Stimulated activated CD8-positive, alpha-beta memory T cell treated with anti-CD3 and anti-CD28 coated beads, Interleukin-4, amount 100 ng/mL, for 4 hours (primary cell): ENCODE measurements at places on chromosomes 1 and 21.

- DNase-seq, result no peak
Observed at GRCh38 chr21:46428987-46429710, 29.5 kb upstream of the DIP2A start.

GRCh38 chr21:44890338-44890931, 16.9 kb upstream of the PTTG1IP start:
- DNase-seq, result no peak

GRCh38 chr1:228464487-228464983, 22.6 kb upstream of the RNF187 start:
- DNase-seq, result peak; percentile 67

GRCh38 chr1:201216395-201217085, 25.9 kb downstream of the IGFN1 start:
- no peak for DNase-seq

DNA sequence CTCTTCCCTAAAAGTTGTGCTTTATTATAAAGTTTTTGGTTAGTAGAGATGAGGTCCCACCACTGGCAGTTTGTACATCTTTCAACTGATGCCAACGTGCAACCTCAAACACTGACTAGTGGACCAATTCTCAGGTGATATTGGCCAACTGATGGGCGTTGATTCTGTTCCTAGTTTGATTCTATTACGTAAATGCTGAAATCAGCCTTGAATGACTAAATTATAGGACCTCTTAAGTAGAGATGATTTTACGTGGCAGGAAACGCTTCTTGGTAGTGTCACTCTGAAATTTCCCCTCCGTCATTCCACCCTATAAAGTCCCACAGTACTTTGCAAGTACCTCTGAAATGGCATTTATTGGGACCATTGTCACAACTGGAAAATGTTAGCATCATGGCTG, 8.8 kb upstream of the FNDC7 start:
- DNase-seq, result no peak

DNA sequence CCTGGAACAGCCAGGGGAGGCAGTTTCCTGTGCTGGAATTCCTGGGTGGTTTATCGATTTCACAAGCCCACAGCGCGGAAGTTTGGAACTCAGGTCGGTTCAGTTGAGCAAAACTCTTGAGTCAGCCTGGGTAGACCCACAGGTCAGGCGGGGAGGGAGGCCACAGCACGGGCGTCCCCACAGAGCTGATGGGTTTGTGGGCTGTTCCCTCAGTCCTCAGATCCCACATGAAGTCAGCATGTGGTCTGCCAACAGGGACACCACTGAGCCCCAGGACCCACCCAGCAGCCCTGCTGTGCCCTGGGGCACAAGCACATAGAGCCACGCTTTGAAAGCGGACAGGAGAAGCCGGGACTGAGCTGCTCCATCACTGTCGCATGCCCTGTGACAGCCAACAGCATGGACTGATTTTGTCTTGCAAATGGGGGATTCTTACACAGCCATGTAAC, 17.4 kb downstream of the BMP8A start:
- no peak for DNase-seq

DNA sequence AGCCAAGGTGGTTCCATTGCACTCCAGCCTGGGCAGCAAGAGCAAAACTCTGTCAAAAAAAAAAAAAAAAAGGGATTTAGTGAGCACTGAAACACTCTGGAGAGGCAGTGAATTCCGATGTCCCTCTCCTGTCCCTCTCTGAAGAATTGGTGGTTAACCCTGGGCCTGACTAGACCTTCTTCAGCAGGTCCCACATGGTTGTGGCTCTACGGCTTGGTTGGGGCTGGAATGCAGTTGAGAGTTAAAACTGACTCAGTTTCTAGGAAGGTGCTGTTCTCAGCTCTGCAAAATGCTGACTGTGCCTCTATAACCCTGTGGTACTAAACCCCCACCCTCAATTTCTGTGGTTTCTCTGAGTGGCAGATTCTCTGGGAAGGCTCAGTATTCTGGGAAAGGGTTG, 173.3 kb downstream of the SEC16B start:
- DNase-seq, result no peak

GRCh38 chr21:21200103-21200938, 202.1 kb downstream of the NCAM2 start:
- no peak for DNase-seq

GRCh38 chr1:171877701-171878100, 36.4 kb downstream of the DNM3 start:
- no peak for DNase-seq

DNA sequence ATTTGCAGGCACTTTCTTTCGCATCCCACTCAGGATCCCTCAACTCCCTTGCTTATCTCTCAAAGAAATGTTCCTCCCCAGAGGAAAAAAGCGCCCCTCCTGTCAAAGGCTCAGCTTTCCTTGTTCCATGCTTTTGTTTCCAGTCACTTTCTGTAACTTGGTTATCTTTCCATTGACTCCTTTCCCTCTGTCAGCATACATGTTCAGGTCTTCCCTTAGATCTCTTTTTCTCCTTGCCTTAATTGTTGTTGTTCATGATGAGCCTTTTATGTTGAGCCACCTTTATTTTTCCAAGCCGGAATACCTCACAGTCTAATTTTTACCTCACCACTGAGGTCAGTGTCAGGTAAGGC, 46.5 kb upstream of the PODN start:
- no peak for DNase-seq

DNA sequence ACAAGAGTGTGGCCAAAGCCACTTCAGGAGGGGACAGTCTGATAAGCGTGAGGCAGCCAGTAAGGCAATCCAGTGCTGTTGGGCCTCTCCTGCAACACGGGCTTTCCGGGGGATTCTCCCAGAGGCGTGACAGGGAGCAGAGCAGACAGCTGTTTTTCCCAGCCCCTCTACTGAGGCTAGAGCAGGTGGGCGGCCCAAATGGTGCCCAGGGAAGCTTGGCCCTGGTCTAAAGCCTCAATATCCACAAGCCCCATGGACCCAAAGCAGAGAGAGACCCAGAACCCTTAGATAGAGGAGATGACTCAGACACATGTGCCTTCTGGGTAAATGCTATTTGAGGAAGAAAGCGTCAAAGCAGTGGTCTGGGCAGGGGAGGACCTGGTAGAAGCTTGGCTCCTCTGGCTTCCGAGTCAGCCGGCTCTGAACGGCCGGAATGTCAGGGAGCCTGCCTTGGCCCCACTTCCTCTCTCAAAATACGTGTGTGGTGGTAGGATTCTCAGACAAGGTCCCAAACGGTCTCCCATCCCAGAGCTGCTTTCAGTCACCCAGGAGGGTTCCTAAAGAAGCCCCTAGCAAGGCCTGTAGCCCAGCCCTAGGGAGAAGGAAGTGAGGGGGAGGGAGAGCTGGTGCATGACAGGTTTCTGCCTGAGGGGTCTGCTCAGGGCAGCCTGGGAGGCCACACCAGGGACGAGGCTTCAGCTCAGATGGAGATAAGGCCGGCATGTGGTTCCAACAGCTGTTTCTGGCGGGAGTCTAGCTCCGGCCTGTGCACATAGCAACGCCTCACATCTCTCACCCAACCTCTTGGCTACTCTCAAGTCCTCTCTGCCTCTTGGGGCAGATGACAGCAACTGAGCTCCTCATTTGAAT, 28.8 kb downstream of the PIK3C2B start:
- DNase-seq, result no peak

DNA sequence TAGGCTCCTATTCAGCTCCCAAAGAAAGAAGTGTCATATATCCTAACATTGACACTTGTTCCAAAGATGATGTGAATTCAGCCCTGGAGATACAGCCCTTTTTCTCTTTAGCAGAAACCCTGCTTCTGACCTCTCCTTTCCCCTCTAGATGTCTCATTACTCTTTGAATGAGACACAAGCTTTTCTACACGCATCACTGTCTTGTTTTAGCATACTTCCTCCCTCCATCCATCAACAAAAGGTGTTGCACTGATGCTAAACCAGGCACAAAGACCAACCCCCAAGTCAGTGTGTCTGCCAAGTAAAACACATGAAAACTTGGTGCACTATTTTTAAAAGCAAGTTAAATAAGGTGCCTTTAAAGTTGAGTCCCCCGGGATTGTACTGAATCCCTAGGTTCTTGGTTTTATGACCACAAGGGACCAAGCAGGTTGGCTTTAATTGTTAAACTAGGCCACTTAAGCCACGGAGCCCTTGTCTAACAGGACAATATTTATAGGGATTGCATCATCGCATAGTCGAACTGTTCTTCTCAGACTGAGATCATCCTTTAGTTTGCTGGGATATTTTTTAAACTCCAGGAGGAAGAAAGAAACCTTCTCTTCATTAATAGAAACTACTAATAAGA, 101.0 kb upstream of the GUCA2B start:
- DNase-seq, result no peak

GRCh38 chr1:226686440-226687425, 52.3 kb downstream of the ITPKB start:
- no peak for DNase-seq

- DNase-seq, result no peak
Observed at GRCh38 chr1:31010086-31010989, 55.2 kb downstream of the PUM1 start.

DNA sequence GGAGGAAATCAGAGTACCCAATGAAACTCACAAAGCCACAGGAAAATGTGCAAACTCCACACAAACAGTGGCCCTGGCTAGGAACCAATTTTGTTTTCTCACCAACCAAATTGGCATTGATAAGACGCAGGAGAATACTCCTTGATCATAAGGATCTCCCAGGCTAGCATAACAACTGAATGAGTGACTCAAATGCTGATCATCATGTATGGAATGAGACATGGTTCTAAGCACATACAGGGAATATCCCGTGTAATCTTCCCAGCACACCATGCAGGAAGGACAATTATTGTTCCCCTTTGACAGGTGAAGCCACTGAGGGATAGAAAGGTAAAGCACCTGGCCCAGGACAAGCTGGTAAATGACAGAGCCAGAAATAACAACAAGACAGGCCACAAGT, 180.0 kb upstream of the DUSP10 start:
- no peak for DNase-seq

DNA sequence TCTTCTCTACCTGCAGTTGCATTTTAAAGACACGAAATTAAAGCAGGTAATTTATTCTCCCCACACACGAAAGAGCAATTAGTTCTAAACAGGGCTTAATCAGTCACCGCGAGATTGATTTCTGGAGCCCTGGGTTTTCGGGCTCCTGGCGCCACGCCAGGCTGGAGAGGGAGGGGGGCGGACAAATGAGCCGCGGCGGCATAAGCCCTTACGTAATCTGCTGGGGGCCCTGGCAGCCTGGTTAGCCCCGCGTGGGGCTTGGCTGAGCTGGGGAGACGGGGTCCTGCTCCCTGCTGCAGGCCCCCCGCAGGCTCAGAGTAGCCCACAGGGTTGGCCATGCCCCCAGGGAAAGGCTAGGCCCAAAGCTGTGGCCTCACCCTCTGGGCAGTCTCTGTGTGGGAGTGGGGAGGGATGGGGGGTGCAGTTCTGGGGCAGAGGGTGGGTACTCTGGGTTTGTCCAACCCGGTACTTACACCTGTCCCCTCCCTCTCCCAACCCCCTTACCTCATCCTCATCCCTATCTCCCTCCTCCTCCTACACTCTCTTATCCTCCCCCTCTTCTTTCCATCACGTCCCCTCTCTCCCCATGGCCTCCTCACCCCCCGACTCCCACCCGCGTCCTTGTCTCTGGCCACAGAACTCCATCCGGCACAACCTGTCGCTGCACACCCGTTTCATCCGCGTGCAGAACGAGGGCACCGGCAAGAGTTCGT, 19.9 kb downstream of the FOXO6 start:
- no peak for DNase-seq

GRCh38 chr1:42046761-42047507, 106.3 kb upstream of the GUCA2B start:
- no peak for DNase-seq

GRCh38 chr1:242828199-242828598, 303.7 kb upstream of the PLD5 start:
- no peak for DNase-seq

GRCh38 chr1:159868766-159869165, 6.3 kb upstream of the VSIG8 start:
- no peak for DNase-seq

DNA sequence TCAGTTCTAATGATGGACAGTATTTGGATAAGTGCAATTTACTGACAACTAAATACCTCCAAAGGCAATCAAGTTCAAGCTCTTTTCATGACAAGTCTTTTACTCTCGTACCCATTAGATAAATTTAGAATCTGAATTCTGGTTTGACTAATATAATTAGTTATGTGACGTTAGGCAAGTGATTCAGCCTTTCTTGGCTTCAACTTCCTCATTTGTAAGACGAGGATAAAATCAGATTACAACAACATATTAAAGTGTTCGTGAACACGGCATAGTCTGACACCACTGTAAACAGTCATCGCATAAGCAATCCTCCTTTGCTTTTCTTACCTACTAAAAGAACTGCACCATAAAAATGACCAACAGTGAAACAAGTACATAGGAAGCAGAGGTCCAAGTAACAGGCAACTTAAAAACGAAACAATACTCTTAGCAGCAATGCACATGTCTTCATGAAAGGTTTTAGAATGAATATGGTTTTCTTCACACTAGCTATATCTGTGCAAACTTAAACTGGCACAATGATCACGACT, 25.7 kb downstream of the COA6 start:
- no peak for DNase-seq

- DNase-seq, result no peak
Observed at GRCh38 chr1:147722124-147722523, 38.3 kb downstream of the GJA5 start.

GRCh38 chr1:182453631-182454030, 3.7 kb downstream of the RGSL1 start:
- DNase-seq, result no peak

- no peak for DNase-seq
Observed at GRCh38 chr1:101237229-101237837, 514 bp downstream of the S1PR1 start.

- DNase-seq, result no peak
Observed at GRCh38 chr1:184208622-184209021, 157.1 kb downstream of the TSEN15 start.
